ENCODE measurements at places on chromosomes 12 and 14.

DNA sequence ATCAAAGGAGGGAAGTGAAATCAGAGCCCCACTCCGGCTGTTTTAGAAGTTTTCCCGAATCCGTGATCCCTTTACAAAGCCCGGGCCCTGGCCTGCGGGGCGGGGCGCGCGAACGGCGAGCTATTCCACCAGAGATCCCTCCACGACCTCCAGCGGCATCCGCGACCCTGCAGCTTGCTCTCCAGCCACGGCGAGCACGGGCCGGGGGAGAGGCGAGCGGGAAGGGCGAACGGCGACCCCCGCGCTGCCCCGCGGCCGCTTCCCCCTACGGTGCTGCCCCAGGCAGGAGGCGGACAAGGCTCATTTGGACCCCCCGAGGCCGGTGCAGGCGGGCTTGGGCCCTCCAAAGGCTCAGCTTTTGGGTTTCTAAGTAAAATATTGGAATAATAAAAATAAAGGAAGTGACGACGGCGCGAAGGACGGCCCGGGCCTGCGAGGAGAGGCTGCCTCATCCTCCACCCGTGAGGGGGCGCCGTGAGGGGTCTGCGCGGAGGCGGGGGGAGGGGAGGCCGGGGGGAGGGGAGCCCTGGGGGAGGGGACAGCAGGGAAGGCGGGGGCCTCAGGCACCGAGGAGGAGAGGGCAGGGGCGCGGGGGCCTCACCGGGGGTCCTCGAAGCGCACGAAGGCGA is 613 bp downstream of the SRSF9 start:
- peak; percentile 77 for DNase-seq

GRCh38 chr12:94242901-94243300 is 94.5 kb downstream of the PLXNC1 start:
- no peak for DNase-seq

DNA sequence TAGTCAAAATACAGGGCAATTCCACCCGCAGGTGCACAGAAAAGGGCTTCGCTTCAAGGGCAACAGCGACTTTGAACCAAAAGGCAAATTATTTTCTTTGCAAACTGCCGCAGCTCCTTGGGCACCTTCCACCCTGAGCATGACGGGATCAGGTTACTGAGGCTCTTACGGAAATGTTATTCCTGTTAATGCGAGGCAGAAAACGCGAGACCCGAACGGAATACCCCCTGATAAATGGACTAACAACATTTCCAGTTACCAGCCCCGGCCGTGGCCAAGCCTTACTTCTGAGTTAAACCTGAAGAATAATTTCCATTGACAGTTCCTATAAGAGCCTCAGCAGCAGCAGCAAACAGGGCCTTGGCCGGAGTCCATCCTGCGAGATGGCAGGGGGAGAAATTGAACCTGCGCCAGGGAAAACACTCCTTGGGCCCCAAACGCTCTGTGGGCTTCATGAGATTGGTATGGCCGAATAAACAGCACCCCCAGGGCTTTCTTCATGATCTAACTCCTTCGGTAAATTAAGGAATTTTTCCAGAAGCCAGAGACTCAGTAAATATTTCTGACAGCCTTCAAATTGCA is 70.0 kb upstream of the DICER1 start:
- no peak for DNase-seq

GRCh38 chr12:108846290-108846701 is 11.1 kb downstream of the SSH1 start:
- DNase-seq: no peak

DNA sequence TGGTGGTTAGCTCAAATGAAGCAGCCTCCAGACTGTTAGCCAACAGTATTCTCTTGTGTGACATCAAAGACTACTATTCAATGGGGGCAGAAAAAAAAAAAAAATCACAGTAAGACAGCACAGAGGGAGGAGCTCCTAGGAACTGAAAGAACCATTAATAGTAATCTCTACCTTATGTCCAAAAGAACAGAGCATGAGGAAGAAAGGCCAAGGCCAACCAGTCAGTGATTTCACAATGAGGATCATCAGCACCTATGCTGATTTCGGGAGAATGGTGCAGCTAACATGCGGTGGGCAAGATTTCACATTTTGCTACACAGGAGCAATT is 66.3 kb upstream of the SOX5 start:
- DNase-seq: no peak

GRCh38 chr14:100747021-100747586 is 20.4 kb downstream of the DLK1 start:
- DNase-seq: no peak

DNA sequence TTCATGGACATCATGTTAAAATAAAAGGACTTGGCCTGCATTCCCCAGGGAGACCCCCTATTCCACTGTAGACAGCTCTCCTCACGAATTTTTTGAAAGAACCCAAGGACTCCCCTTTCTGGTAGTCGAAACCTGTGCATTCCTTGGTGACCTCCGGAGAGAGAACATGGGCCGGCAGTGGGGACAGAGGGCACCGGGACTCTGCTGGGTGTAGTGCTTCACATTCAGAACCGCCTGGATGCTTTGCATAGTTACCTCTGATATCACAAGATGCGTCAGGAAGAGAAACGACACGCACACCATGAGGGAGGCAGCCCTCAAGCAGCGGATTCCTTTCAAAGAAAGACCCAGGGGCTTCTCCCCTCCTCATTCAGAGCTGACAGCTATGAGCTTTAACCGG is 9.7 kb downstream of the CKAP4 start:
- DNase-seq: no peak

GRCh38 chr12:110581931-110582275 is 1.2 kb downstream of the PPTC7 start:
- DNase-seq: no peak

DNA sequence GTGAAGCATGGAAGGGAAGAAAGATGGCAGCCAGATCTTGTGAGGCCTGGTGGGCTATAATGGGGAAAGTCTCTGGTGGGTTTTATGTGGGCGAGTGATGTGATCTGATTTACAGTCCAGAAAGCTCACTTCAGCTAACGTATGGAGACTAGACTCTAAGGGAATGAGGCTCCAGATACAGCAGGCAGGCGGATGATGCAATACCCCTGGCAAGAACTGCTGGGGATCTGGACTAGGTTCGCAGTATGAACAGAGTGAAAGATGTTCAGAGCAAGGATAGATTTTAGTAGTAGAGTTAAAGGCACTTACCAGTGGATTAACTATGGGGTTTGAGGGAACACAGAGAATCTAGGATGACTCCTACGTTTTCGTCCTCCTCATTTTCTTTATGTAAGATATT is 253.1 kb downstream of the ANO2 start:
- no peak for DNase-seq

DNA sequence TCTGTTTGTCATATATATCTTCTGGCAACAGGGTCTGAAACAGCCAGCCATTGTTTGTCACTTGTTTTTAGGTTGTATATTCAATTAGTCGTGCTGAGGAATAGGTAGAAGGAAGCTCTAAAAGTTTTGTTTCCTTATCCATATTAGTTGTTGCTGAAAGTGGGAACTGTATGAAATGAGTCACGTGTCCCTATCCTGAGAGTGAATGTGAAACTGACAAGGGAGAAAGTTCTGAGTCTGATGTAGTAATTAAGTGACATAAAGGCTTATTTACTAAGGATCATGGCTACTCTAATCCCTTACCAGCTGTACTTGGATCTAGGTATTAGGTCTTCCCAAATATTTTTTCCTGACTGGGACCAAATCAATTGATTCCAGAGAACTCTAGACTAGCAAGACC is 16.4 kb downstream of the FAM234B start:
- no peak for DNase-seq

DNA sequence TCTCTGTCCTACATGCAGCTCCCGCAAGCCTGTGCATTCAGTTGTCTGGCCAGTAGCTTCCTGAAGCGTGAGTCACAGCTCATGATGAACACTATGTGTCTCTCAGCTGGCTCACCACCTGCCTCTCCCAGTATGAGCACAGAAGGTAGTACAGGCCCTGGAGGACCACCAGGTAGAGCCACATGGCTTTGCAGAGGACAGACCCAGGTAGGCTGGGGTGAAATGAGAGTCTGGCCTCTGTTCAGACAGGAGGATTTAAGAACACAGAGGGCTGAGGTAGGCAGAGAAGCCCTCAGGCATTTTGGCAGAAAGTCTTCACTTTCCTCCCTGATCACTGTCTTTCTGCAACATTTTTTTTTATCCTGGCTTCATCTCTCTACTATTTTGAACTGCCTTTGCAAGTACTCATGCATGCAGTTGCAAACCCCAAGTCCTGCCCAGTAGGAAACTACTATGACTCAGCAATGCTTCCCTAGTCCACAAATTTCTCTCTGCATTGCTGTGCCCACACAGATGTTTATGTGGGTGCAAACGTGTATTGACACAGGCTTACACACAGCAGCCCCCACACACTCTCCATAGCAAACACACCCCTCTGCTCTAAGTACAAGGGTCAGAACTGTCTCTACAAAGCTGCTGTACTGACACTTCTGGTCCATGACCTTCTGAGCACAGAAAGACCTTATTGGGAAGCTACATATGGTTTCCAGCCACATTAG is 7.2 kb upstream of the SDR9C7 start:
- no peak for DNase-seq

DNA sequence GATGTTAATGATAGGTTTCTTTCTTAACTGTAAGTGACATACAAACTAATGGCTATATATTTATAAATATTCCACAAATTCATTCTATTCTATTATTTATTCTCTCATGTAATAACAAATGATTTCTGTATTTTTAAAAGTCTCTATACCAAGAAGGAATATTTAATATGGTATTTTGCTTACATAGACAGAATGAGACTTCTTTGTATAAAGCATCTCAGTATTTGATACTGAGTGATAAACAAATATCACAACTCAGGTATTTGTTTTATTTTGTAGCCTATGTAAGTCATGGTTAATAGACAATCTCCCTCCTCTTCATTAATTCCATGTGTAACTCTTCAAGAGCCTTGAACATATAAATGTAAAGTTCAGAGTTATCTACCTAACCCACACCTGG is 18.0 kb downstream of the ATL1 start:
- no peak for DNase-seq

DNA sequence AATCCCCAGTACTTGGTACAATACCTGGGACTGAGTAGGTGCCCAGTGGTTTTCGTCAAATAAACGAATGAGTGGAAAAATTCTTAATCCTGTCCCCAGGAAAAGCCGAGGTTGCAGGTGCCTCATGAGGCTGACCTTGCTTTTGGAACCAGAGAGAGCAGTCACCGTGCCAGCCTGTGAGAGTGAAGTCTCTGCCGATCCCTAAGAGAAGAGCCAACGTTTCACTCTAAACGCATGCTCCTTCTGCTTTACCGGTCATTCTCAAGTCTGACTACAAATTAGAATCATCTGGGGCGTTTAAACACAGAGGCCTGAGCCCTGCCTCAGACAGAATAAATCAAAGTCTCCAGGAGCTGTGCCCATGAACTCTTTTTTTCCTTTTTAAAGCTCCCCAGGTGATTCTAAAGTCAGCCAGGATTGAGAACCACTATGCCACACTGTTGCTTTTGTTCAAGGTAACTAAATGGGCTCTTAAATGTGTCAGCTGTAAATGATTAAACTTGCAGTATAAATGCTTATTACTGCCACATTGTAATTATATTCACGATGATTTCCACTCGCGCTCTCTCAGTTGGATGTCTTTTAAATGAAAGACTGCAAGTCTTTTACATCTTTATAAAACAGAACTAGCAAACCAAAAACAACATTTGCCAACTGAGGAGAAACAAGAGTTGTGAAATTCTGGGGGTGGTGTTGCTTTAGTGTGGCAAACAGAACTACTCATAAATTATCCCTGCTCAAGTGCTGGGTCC is 26.9 kb downstream of the TCP11L2 start:
- DNase-seq: no peak

GRCh38 chr14:63192085-63192484 is 12.2 kb upstream of the RHOJ start:
- no peak for DNase-seq

GRCh38 chr12:26857465-26858176 is 24.6 kb upstream of the ITPR2 start:
- no peak for DNase-seq

- DNase-seq: no peak
These were observed 685.9 kb downstream of the DIO2 start for GRCh38 chr14:79525416-79525815.

- DNase-seq: no peak
These were observed 1.3 kb upstream of the TCP11L2 start for GRCh38 chr12:106301241-106301610.

DNA sequence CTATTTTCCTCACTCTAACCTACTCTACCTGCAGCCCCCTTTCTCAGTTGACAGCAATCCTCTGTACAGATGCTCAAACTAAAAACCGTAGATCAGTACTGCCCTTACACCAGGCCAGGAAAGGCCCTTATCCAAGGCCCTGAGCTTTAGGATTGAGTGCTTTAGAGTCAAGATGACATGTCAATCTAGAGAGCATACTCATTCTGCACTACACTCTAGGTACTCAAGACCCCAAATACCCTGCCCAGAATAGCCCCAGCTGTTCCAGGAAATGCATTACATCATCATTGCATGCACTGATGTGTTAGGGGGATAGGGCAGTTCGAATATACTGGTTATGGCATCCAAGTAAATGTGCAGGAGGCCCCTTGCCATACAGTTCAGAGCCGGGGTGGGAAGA is 3.5 kb upstream of the PHLDA1 start:
- DNase-seq: no peak

GRCh38 chr12:12718381-12718759 is 1.2 kb downstream of the CDKN1B start:
- DNase-seq: no peak

GRCh38 chr14:89164168-89165073 is 252.6 kb downstream of the FOXN3 start:
- DNase-seq: peak; percentile 34

GRCh38 chr12:88958946-88959345 is 378.7 kb upstream of the KITLG start:
- no peak for DNase-seq

- no peak for DNase-seq
These were observed 77.9 kb downstream of the TMEM30B start for GRCh38 chr14:61203081-61203753.

GRCh38 chr14:82565825-82566224 is 1032.2 kb upstream of the SEL1L start:
- DNase-seq: no peak

- DNase-seq: no peak
These were observed 21.7 kb downstream of the DLK1 start for GRCh38 chr14:100748403-100748802.

DNA sequence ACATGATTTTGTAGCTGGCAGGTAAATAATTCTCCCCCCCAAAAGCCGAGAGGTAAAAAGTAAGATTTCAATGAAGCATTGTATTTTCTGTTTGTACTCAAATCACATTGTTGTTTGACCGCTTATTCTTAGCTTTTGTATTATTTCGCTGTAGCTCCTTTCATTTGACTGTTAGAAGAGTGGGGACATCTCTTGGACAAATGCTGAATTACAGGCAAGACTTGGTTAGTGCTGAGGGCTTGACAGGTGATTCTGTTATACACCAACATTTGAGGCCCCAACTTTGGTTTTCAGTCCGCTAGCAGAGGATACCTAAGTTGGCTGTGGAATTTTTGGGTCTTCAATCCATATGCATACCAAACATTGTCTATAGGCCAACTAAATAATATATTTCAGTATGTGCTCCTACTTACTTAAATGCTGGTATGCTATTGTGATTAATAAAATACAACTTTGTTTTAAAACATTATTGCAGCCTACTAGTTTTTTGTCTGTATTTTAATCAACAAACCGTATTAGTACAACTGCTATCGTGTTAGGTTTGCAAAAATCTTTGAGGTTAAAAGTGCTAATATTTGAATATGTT is 102.2 kb downstream of the ERC1 start:
- DNase-seq: peak; percentile 29

- no peak for DNase-seq
These were observed 1.2 kb downstream of the KCNK10 start for GRCh38 chr14:88321692-88322503.

- no peak for DNase-seq
These were observed 4.7 kb upstream of the EIF2S3B start for GRCh38 chr12:10501030-10501429.

- peak; percentile 49 for DNase-seq
These were observed 79.9 kb downstream of the NEDD1 start for GRCh38 chr12:96986883-96987523.
